ENCODE measurements at places on chromosomes 1 and 21.

GRCh38 chr1:206962272-206962671, 8.0 kb downstream of the FCAMR start:
- no peak for DNase-seq

GRCh38 chr1:18901147-18901951, 1.0 kb downstream of the ALDH4A1 start:
- DNase-seq: no peak

DNA sequence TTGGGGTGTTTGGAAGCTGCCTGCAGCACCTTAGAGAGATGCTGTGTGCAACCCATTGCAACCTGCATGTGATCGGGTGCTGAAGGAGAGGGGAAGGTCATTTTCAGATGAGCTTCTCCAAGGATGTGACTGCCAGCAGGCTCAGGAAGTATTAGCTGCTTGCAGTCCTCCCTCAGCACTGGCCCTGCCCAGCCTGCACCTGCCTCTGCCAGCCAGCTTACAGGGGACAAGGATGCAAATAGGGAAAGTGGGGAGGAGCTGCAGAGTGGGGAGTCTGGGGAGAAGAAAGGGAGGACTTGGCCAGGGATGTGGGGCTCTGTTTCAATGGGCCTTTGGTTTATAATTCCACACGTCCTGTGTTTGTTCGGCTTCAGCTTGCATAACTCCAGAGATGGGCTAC, 254.5 kb downstream of the RRAGC start:
- no peak for DNase-seq

DNA sequence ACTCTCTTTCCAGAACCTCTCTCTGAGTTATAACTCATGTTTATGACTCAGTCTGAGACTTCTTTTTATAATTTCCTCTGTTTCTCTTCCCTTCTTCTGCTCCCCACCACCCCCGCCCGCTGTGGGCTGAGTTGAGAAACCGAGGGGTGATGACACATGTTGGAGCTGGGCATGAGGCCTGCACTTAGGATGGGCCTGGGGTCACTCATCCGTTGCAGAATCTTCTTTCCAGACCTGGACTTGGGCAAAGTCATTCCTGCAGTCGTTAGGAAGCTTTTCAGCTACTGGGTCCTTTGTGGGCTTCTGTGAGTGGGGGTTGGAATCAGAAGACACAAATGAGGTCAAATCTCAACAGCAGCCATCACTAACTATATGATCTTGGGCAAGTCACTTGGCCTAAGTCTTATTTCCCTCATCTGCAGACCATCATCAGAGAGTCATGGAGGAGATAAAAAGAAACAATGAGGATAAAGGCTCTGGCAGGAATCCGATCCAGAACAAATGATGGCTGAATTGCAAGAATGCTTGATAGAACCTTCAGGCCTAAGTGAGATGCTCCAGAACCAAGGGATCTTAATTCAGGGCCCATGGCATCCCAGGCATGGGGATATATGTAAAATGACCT, 53.4 kb downstream of the RPS6KA1 start:
- DNase-seq: no peak

Data from glomerular endothelial cell (primary cell).